ENCODE measurements at places on chromosomes 12 and 14.

GRCh38 chr12:124381456-124382296 lies 86.8 kb downstream of the RFLNA start:
- no peak for DNase-seq

DNA sequence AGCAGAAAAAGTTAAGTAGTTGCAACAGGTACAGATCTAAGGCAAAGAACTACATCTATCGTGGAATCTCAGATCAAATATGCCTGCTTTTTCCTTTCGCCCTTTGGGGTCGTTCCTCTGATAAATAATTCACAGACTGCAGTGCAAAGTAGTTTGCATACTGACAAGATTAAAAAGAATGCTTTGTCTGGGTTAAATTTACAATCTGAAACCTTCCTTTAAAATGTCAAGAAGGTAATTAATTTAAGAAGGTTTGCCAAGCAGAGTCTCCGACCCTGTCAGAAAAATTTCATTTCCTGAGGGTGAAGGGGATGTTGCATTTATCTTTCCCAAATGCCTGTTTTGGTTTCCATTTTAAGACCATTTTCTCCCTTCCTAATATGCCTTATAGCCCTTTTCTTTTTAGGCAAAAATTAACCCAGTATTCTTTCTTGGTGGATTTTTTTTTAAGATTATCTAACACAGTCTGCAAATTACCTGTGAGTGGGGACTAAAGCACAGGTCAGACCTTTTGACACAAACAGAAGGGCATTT lies 406.9 kb downstream of the LRIG3 start:
- DNase-seq: no peak

- no peak for DNase-seq
These were observed 91.0 kb downstream of the GRIP1 start for GRCh38 chr12:66587912-66588311.

- DNase-seq: no peak
These were observed 15.2 kb upstream of the RNASE12 start for GRCh38 chr14:20606190-20606901.

DNA sequence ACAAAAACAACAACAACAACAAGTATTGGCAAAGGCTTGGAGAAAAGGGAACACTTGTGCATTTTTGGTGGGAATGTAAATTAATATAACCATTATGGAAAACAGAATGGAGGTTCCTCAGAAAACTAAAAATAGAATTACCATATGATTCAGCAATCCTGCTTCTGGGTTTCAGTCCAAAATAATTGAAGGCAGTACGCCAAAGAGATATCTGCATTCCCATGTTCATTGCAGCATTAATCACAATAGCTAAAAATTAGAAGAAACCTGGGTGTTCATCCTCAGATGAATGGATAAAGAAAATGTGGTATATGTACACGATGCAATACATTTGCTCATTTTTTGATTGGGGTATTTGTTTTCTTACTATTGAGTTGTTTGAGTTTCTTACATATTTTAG lies 813.0 kb downstream of the NRXN3 start:
- DNase-seq: no peak

GRCh38 chr12:24507827-24508226 lies 441.1 kb downstream of the BCAT1 start:
- no peak for DNase-seq

- DNase-seq: no peak
These were observed 2.1 kb upstream of the KRT72 start for GRCh38 chr12:52603314-52603713.

GRCh38 chr14:104103446-104104075 lies 18.1 kb downstream of the ASPG start:
- DNase-seq: no peak

DNA sequence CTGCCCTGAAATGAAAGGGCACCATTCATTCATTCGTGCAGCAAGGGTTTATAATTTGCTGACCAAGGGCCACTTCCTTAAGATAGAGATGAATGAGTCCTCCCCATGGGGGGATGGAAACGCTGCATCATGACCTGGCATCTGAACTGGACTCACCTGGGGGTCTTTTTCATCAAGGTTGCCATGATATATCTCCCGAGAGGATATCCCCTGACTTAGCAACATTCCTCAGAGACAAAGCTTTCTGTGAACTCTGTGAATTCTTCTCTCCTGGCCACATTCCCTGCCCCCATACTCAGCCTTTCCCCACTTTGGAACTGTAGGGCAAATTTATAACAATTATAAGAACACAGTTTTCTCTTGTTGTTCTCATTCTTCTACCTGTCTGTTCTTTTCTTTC lies 30.8 kb downstream of the SRRM4 start:
- DNase-seq: no peak

DNA sequence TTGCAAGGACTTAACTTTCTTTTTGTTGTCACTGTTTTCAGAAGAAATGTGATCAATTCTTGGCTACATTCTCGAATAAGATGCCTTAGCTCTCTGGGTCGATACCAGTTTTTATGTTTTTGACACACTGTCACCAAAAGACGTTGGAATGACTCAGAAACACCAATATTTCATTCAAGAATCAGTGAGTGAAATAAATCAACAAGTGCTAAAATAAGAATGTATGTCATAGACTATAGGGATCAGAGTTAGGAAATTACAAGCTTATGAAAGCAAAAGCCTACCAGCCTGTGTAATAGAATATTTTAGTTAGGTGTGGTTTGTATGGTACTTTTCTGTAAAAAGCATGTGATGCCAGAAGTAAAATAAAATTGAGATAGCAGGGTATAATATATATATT lies 17.8 kb downstream of the PPHLN1 start:
- no peak for DNase-seq

- no peak for DNase-seq
These were observed 7.3 kb downstream of the PPP2R5E start for GRCh38 chr14:63535918-63536317.

DNA sequence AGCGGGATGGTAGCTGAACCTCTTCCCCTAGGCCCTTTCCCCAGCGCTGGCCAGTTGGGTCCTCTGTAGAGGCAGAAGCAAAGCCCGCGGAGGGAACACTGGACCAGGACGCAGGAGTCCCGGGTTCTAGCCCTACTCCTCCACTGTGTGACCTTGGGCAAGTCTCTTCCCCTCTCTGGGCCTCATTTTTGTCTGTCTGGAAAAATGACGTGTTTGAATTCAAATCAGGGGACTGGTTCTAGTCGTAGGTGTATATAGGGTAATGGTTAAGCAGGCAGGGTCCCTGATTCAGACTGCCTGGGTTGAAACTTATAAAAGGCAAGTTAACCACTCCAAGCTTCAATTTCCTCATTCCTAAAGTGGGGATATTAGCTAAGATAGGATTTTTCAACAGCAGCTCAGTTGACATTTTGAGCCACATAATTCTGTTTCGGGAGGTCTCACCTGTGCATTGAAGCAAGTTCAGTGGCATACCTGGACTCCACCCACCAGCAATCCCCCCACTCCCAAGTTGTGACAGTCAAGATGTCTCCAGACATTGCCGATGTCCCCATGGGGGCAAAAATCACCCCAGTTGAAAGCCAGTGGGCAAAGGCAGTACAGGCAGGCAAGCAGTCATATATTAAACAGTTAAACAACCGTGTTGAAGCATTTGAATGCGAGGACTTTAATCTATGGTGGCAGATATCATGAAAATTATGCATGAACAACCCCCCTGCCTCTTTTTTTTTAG lies 899 bp downstream of the TPCN1 start:
- no peak for DNase-seq

- DNase-seq: no peak
These were observed 214.5 kb upstream of the ATP2B1 start for GRCh38 chr12:89923091-89923490.
